Body of pancreas (tissue), 4 donors: ENCODE measurements at places on chromosomes 6 and 20. TPM values are rescaled to one million over a fixed set of nuclear protein-coding genes. Genes with fewer than 3 reads are reported as not detected.

Gene CFAP61
- total RNA-seq = not detected

Gene MRPS18B
- 26.4 TPM for total RNA-seq

DNA sequence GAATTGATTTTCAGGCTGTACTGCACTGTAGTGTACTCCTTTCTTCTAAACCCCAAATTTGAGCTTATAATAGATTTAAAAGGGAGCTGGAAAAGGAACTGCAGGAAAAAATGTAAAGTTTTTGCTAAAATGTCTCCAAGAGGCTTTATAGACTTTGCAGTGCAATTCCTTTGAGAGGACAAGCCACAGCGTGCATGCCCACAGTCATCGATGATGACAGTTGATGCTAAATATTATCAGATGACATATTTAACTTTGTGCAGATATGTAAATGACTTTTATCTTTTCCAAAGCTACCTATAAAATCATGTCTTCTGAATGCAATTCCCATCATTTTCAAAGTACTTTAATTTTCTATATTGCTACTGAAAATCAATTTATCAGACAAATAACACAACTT, 24.3 kb upstream of the HDGFL1 start:
- no peaks in the 10 kb centered on the region for H3K36me3 ChIP-seq
- DNase-seq = no peak
- no peak overlapping the region for H3K4me3 ChIP-seq
- H3K4me1 ChIP-seq = no peaks in the 10 kb centered on the region
- no peaks in the 10 kb centered on the region for H3K27me3 ChIP-seq

GRCh38 chr6:33763483-33763882, 16.8 kb upstream of the IP6K3 start:
- no peak for DNase-seq
- H3K27ac ChIP-seq = no peak overlapping the region
- no peak overlapping the region for H3K4me3 ChIP-seq
- no peaks in the 10 kb centered on the region for H3K27me3 ChIP-seq
- H3K36me3 ChIP-seq = no peaks in the 10 kb centered on the region

DNA sequence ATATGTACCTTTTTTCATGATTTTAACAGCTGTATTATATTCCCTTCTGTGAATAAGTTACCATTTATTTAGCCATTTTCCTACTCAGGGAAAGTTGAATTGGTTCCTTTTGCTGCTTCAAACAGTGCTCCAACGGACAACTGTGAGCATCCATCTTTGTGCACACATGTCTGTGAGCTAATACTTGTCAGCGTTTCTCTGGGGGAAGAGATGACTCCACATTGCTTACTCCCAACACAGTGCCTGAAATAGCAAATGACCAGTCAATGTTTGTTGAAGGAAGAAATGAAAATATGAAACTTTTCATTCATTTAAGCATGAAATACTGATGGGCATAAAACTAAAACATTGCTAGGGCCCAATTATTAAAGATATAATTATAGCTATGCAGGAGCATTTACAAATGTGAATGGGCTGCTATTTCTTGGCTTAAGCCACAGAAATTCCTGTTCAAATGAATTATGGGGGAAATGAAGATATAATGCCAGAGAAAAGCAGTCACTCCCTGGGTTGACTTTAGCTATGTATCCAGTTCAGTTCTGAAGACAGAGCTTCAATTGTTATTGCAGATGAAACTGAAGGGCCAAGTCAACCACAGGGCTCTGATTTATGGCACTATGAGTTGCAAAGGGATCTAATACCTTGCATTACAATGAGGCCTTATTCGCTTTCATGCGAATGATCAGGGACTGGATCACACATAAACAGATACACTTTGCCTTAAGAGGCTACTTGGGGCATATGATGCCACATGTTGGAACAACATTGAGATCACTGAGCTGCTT, 47.4 kb upstream of the FOXC1 start:
- no peaks in the 10 kb centered on the region for H3K27me3 ChIP-seq
- no peak overlapping the region for H3K27ac ChIP-seq
- H3K4me1 ChIP-seq = no peaks in the 10 kb centered on the region
- no peaks in the 10 kb centered on the region for H3K36me3 ChIP-seq
- no peak for DNase-seq

DNA sequence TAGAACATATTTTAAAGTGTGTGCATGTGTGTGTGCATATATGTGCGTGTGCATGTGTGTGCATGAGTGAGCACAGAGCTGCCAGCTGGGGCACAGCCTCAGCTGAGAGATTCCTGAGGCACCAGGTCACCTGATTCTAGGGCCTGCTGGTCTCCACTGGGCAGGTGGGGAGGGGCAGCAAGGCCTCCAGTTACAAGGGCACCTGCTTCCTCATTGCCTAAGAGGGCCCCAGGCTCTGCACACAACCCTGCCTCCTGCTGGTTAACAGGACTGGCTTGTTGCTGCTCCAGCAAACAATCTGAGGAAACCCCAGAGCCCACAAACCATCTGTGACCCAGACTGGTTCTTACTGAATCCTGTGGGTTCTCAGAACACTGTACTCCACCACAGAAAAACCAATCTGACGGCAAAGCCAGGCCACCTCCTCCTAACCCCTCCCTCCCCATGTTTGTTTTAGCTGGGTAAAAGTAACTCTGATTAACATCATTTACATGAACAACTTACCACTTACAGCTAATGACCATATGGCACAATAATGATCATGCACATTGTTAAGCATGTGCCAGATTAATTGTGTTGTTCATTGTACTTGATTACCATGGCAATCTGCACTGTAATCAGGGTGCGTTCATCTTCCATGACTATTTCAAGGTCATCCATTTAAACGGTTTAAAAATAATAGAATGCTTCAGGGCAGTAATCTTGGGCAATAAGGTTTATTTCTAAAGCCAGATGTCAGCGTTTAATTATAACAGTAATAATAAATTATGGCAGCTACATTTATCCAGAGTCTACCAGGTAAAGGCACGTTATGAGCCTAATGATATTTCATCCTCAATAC, 23.1 kb upstream of the UBE2J1 start:
- H3K27me3 ChIP-seq = no peaks in the 10 kb centered on the region
- no peak overlapping the region for H3K4me3 ChIP-seq

Gene POPDC3
- not detected for total RNA-seq

DNA sequence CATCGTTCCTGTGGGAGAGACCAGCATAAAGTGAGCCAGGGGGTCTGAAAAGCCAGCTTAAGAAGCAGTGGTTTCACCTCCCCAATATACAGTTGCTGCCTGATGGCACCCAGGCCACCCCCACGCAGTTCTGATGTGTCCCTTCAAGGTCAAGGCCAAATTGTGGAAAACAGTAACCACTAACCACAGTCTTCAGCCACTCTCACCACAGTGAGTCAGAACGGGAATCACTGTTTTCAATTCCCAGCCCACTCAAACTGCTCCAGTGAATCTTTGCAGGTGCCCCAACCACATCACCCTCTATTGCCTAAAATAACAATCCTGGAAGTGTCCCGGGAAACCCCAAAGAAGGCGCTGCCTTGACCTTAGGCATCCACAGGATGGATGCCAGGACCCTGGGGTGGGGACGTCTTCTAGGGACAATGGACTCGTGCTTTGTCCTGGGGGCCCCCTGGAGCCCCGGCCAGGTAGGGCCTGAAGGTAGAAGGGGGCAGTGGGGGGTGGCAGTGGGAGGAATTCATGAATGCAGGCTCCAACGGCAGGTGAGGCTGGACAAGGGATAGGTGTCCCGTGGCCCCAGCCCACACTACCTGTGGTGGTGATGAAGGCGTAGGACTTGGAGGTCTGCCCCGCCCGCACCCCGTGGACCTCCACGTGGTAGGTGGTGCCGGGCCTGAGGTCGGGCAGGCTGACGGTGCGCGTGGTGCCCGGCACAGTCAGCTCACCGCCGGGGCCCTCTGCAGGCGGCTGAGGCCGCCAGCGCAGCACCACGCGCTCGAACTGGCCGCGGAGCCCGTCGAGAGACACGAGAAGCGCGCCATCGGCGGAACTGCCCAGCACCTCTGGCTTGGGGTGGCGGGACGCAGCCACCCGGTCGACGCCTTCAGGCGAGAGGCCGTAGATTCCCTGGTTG, 22.2 kb downstream of the TNXB start:
- no peak overlapping the region for H3K4me3 ChIP-seq
- DNase-seq = no peak
- H3K27me3 ChIP-seq = no peaks in the 10 kb centered on the region
- H3K4me1 ChIP-seq = peaks cover 12% of the 10 kb centered on the region
- H3K27ac ChIP-seq = no peak overlapping the region

GRCh38 chr20:1534526-1534925, 23.0 kb downstream of the SIRPD start:
- H3K4me1 ChIP-seq = no peaks in the 10 kb centered on the region
- H3K27me3 ChIP-seq = no peaks in the 10 kb centered on the region
- no peak overlapping the region for H3K4me3 ChIP-seq

Gene ISM1
- total RNA-seq = 2.6 TPM
